ENCODE measurements at places on chromosomes 11 and 22. TPM values are rescaled to one million over a fixed set of nuclear protein-coding genes. Genes with fewer than 3 reads are reported as not detected.

GRCh38 chr11:2218031-2218633, 46.5 kb upstream of the TH start:
- no peak for DNase-seq

CYTH4 gene
- 3.9 TPM for total RNA-seq

SYT13 gene
- not detected for total RNA-seq

AQP11 gene
- not detected for total RNA-seq

Measured in suprapubic skin (tissue), 4 donors.